ENCODE measurements at places on chromosomes 1 and 21. TPM values are rescaled to one million over a fixed set of nuclear protein-coding genes. Genes with fewer than 3 reads are reported as not detected.

DNA sequence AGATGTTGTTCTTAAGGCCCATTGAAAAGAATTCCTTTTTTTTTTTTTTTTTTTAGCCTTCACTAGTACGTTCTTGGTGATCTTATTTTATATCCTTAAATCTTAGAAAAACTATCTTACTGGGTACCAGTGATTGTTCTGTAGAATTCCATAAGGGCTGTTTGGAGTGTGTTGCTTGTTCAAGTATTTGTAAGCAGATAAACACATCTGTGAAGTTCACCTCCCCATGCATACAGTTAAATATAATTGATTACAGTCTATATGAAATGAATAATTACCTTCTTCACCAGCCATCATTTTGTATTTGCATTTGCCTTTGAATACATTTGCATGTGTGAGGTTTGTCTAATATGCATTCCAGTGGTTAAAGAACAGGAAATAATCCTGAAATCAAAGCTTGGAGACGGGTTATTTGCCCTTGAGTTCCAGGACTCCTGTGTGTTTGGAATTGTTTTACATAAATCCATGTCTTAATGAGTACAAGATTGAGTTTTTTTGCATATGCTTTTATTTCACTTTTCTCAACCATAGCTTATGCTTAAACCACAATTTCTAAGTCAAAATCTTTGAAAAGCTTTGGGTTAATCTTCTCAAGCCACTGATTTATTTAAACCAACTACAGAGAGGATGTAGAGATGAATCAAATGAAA is 73.1 kb downstream of the VPS13D start:
- no peak for DNase-seq

- no peak for DNase-seq
Measured at GRCh38 chr1:95084317-95085176, 11.8 kb upstream of the ALG14 start.

DNA sequence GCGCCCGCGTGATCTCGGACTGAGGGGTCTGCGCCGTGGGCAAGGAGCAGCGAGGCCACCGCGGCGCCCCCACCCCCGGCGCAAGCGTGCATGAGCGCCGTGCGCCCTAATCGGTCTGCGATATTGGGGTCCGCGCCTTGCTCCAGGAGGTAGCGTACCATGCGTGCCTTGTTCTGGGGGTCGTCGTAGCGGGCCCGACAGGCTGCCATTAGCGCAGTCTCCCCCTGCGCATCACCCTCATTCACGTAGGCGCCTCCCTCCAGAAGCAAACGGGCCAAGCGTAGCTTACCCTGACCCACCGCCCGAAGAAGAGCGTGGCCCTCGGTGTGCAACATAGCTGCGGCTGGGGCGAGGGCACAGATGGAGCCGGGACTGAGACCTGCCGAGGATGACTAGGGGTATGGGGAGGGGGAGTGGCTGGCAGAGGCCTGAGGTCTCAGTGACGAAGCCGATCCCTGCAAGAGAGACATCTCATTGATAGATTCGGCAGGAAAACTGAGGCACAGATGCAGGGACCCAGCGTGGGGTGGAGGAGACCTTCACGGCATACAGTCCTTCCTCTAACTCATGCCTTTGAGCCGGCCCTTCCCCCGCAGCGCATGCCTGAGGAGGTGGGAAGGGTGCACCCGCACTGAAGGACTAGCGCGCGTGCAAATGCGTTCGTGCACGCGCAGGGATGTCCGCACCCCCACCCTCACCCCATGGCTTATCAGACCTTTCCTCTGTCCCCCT is 2.8 kb downstream of the ANKRD34A start:
- no peak for DNase-seq

RNF223 gene
- not detected for total RNA-seq

- peak; percentile 41 for DNase-seq
Measured at GRCh38 chr1:54111624-54112023, 41.2 kb downstream of the CDCP2 start.

GRCh38 chr1:219697682-219698081 is 84.8 kb upstream of the ZC3H11B start:
- DNase-seq = no peak

DNA sequence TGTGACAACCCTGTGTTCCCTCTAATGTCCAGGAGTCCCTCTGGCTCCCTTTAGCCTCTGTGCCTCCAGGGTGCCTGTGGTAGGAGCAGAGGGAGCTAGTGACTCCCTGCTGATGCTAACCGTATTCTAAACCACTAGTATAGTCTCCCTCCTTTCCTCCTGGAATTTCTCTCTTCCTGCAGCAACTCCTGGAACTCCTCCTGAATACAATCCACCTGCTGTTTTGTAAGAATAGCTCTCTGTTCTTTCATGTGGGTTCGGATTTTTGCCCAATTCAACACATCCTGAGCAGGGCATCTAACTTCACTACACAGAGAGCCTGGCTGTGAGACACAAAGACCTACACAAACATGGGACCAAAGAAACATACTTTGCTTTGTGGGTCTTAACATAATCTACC is 107.9 kb downstream of the RUNX1 start:
- no peak for DNase-seq

DNA sequence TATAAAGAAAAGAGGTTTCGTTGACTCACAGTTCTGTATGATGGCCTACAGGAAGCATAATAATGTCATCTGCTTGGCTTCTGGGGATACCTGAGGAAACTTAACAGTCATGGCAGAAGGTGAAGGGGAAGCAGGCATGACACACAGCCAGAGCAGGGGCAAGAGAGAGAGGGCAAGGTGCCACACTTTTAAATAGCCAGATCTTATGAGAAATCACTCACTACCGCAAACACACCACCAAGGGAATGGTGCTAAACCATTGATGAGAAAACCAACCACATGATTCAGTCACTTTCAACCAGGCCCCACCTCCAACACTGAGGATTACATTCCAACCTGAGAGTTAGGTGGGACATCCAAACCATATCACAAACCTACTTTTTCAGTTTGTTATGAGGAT is 245.9 kb upstream of the SGIP1 start:
- no peak for DNase-seq

GRCh38 chr1:2594001-2594640 is 7.5 kb downstream of the PRXL2B start:
- no peak for DNase-seq

DNA sequence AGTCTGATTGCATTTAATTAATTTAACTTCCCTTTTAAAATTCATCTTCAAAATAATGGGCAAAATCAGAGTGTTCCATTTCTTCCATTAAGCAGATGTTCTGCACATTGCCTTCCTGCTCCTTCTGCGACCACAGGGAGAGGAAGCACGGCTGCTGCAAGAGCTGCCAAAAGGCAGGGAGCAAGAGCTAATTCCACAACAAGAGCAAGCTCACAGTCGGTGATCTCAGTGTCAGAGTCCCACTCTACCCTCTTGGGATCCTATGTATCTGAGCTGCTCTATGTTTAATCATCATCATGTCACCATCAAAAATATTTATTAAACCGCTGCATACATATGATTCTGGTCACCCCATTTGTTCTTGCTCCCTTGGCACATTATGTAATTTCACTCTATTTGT is 255.3 kb upstream of the CAMK1G start:
- no peak for DNase-seq

DNA sequence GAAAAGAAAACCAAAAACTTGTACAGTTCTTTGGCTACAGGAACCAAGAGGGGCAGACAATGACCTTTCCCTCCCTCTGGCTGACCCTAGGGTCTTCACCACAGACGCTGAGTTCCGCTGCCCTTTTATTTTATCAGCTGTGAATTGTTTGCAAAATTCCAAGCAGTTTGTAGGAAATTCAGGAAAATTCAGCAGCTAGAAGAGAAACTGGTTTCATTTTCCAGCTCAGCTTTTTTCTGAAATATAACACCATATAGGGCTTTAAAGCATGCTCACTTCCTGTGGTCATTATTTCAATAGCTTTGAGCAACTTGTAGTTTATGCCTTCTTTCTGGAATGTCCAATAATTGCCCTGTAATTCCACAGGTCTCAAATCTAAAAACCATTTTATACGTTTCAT is 5.5 kb upstream of the PIK3R3 start:
- DNase-seq = no peak

GRCh38 chr1:15180945-15181523 is 27.5 kb downstream of the TMEM51 start:
- DNase-seq = peak; percentile 30

- DNase-seq = no peak
Measured at GRCh38 chr1:24720152-24720551, 25.1 kb upstream of the CLIC4 start.

DNA sequence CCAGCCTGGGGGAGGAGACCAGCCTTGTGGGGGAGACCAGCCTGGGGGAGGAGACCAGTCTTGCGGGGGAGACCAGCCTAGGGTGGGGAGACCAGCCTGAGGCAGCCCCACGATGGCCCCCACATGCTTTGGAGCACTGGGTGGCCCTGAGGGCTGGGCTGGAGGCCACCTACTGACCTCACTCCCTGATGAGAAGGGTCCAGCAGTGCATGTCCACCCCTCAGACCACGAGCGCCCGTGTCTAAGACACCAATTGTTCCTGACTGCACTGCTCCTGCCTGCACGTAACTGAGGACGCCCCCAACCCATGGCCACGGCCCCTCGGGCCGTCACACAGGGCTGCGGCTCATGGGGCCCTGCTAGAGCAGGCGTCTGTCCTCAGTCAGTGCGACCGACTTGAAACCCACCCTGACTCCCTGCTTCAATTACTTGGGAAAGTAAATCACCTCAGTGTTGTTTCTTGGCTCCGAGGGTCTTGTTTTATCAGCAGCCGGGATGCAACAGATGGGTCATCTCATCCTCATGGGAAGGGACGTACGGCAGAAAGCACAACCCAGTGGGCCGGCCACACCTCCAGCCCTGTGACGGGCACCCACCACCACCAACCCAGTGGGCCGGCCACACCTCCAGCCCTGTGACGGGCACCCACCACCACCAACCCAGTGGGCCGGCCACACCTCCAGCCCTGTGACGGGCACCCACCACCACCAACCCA is at the start of gene SPATC1L:
Gene SPATC1L (minus strand): TSS at position 550 of the 715 bp plus-strand sequence. CDS start 1,643 bp downstream, outside the sequence.
- no peak for DNase-seq

- no peak for DNase-seq
Measured at GRCh38 chr1:245717611-245718010, 562.8 kb downstream of the KIF26B start.

DNA sequence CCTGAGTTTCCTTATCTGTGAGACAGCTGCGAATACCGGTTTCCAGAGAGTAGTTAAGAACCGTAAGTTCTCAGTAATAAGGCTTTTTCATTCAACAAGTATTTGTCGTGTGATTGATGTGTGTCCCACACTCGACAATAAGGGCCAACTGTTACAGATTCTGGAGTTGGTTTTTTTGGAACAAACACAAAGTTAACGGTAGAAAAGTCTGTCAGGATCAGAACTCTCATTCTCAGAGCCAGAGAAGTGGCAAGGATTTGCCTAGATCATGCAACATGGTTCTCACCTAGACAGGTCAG is 837 bp downstream of the NUDC start:
- no peak for DNase-seq

TNFRSF9 gene
- 0.07 TPM for total RNA-seq

LCE7A gene
- total RNA-seq = not detected

DNA sequence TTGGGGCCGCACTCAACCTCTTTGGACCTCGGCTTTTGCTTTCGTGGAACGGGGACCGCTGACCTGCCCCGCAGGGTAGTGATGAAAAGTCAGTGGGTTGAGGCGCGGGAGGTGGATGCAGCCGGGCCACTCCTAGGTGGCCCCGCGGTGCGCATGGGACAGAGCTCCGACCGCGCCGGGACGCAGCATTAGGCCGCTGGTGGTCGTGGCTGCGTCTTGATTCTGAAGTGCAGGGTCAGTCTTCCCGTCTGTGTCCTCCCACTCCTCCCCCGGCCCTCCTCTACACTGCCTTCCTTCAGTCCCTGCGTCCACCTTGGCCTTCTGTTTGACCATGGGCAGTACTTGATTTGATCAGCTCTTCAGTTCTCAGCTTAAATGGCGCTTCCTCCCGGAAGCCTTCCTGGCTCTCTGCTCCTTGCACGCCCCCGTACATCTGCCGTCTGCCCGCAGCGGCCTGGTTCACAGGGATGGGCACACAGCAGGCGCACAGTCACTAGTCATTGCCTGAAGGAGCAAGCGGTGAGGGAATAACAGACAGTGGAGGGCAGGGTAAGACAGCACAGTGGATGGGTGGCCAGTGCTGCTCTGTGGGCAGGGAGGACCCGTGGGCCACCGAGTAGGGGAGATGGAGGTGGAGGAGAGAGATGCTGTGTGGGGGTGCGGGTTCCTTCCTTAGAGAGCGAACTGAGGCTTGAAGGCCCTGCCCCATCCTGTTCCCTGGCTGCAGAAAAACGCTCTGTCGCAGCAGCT is 633 bp downstream of the THEMIS2 start:
- no peak for DNase-seq

GRCh38 chr1:181317261-181317930 is 165.9 kb upstream of the CACNA1E start:
- DNase-seq = no peak

DNA sequence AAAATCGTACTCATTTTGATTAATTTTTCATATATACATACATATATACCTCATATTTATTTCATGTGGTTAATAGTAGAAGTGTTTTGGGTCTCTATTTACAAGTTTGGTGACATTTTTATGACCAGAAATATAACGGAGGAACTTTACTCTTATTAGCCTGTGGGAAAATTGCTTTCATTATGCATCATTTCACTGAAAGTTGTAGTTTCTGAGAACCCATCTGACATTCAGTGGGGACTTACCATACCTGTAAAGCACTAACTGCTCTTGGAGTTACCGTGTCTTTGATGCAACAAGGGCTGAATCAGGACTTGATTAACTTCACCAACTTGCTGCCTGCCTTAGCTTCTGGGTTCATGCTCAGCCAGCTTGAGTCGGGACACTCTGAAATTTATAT is 49.9 kb upstream of the ITPKB start:
- no peak for DNase-seq

DNA sequence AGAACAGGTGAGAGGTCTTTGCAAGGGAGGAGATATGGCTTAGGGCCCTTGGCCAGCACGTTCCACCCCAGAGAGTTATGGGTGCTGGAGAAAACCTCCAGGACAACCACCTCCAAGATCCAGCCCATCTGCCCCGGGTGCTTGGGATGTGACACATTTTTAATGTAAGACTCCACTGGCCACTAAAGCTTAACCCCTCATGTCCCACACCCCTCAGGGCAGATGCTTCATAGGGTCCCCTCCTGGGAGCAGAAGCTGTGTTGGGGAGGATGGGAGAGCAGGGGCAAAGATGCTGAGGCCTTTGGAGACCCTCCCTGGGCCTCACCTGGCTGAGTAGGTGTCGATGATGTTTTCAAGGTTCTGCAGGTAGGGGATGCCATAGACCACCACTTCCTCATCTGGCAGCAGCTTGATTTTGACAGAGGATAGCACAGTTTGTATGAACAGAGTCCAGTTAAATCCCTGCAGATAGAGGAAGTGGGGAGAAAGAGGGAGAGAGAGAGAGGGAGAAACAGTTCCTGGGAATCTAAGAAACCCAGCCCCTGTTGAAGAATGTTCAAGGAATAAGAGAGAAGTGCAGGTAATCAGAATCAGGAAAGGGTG is 11.9 kb downstream of the PRXL2B start:
- no peak for DNase-seq

DNA sequence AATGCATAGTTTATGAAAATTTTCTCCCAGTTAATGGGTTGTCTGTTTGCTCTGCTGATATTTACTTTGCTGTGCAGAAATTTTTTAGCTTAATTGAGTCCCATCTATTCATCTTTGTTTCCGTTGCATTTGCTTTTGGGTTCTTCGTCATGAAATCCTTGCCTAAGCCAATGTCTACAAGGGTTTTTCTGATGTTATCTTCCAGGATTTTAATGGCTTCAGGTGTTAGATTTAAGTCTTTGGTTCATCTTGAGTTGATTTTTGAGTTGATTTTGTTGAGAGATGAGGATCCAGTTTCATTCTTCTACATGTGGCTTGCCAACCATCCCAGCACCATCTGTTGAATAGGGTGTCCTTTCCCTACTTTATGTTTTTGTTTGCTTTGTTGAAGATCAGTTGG is 85.2 kb downstream of the DRAM2 start:
- DNase-seq = no peak

- no peak for DNase-seq
Measured at GRCh38 chr1:92957030-92957734, 4.1 kb downstream of the DIPK1A start.
